Uterus (tissue), 4 donors: ENCODE measurements at places on chromosomes 6 and 20. TPM values are rescaled to one million over a fixed set of nuclear protein-coding genes. Genes with fewer than 3 reads are reported as not detected.

- DNase-seq, result no peak
These were observed 1.1 kb upstream of the CLIC1 start for GRCh38 chr6:31737315-31737990.

- no peak for DNase-seq
These were observed 50.7 kb upstream of the FERMT1 start for GRCh38 chr20:6173481-6173880.

GRCh38 chr6:39800034-39801032 lies 8.2 kb downstream of the DAAM2 start:
- DNase-seq, result no peak

DNA sequence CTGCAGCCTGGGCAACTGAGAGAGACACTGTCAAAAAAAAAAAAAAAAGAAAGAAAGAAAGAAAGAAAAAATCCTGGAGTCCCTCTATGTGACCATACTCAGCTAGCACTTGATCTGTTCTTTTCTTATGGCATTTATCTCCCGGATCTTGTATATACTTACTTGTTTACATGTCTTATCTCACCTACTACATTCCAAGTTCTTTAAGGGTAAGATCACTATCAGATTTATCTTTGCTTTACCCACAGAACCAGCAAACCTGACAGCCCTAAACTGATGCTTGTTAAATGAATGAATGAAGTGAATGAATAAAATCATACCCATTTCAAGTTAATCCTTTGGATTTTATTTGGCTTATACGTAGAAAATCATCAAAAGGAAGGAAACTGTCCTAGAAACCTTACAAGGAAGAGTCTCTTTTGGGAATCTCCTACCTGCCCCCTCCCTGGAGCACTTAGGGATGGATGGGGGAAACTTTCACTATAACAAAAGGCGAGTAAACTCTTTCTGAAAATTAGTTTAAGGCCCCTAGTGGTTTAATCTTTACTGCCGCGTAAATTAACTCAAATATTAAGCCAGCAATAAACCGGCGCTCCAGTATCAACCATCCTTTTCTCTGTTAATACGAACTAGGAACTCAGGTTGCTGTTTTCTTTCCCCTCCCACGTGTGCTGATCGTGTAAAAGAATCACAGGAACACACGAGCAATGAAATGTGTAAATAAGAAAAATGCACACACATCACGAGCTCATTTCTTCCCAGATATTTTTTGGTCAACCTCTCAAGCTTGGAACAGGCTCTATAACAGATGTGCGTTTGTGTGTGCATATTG lies 1.3 kb upstream of the UTRN start:
- DNase-seq, result no peak

DNA sequence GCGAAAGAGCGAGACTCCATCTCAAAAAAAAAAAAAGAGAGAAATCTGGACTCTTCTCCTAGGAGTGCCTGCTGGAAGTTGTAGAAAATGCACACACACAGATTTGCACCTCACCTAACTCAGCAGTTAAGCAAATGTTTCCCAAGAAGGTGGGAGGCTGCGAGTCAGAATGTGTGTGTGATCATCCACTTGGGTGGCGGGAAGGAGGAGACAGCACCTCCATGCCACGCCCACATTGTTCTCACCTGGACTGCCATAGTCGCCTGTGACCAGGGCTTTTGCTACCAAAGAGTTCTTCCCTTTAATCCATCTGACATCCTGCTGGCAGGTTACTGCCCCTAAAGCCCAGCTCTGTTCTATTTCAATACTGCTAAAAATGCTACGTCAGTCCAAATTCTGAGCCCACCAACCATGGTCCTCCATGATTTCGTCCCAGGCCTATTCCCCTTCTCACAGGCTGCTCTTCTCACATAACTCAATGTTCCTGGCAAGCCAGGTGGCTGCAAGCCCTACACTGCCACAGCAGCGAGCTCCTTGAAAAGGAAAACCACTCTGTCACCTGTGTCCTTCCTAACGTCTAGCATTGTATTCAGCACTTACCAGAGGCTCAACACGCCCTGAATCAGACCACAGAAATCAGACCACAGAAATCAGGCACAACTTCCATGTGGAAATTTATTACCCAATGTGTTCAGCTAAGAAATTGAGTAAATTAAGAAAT lies 77.5 kb downstream of the PSMG4 start:
- DNase-seq, result no peak

GRCh38 chr6:43992783-43993644 lies 134.2 kb downstream of the MRPL14 start:
- DNase-seq, result no peak

DNA sequence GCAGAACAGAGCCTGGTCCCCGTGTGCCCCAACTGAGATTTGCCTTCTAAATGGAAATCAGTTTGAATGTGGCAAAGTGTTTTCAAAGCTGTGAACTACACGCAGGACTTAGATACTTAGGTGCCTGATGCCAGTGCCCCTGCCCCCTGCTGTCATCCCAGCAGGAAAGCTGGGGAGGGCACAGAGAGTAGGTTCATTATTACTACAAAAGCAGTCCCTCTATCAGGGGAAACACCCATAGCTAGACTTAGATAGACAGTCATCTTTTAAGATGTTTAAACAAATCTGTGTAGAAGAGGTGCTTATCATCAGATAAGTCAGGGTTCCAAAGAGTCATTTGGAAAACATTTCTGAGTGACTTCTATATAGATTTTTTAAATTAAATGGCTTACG lies 155.0 kb upstream of the SNX9 start:
- no peak for DNase-seq

- DNase-seq, result peak; percentile 36
These were observed 989 bp downstream of the FITM2 start for GRCh38 chr20:44309763-44310663.

GRCh38 chr20:24584538-24585356 lies 115.3 kb downstream of the SYNDIG1 start:
- DNase-seq, result no peak

GRCh38 chr20:44429419-44430269 lies 46.0 kb upstream of the TTPAL start:
- DNase-seq, result no peak

DNA sequence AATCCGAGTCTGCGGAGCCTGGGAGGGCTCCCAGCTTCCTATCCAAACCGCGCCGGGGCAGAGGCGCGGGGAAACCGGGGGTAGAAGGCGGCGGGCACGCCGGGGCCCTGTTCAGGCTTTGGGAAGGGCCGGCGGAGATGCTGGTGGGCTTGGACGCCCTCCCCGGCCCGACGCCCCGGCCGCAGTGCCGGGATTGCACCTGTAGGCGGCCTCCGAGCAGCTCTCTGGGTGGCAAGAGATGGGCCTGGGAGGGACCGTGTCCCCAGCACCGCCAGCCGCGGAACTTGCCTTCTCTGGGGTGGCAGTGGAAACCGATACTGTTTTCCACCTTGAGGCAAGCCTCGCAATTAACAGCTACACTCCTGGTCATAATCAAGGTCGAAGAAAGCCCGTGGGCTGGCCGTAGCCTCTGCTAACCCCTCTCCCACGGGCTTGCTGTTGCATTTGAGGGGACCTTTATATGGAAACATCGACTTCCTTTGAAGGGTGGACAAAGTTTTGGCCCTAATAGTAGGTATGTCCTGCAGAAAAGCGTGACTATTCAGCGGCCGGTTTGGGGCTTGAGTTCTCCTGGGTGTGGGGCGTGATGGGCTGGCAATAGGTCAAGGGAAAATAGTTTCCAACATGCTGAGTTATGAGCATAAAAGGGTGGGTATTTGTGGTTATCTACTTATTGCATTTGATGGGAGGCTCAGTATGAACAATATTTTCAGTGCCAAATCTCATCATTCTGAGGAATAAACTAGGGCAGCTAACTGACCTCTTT lies 1.1 kb upstream of the JAG1 start:
- peak; percentile 74 for DNase-seq

- DNase-seq, result no peak
These were observed 61.1 kb upstream of the SNX9 start for GRCh38 chr6:157761926-157762325.

GRCh38 chr6:132456700-132457143 lies 55.4 kb upstream of the MOXD1 start:
- DNase-seq, result no peak

DNA sequence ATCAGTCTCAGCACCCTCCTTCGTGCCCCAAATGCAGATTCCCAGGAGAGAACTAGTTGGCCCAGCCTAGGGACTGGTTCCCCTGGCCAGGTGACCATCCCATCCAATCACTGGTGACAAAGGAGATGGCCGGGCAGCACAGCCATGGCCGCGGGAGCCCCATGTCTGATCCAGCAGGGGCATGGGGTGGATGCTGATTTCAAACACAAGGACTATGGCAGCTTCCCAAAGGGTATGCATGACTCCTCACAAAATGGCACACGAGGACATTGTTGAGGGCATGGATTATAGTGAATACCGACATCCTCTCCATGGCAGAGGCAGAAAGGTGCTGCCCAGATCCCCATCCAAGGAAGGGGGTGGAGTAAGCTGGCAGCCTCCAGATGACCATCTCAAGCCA lies 9.9 kb upstream of the LSM14B start:
- DNase-seq, result no peak

- peak; percentile 82 for DNase-seq
These were observed 26.1 kb downstream of the DIDO1 start for GRCh38 chr20:62900052-62900691.

DNA sequence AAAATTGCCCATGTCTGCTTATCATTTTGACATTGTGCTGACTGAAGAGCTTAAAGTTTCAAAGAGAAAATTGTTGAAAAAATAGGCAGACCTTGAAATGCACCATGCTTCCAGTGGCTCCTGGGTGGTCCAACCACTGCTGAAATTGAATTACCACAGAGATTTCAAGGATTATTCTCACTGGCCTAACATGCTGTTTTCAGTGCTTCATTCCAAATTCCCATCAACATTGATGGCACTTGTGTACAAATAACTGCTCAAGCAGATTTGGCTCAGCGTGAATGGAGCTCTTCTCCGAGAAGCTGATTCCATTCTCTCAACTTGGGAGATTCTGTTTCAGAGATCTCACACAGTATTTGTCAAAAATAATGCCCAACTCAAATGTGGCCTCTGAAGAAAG lies 75.5 kb downstream of the LAMA4 start:
- no peak for DNase-seq

GRCh38 chr6:71466362-71466761 lies 177.8 kb downstream of the OGFRL1 start:
- no peak for DNase-seq

DNA sequence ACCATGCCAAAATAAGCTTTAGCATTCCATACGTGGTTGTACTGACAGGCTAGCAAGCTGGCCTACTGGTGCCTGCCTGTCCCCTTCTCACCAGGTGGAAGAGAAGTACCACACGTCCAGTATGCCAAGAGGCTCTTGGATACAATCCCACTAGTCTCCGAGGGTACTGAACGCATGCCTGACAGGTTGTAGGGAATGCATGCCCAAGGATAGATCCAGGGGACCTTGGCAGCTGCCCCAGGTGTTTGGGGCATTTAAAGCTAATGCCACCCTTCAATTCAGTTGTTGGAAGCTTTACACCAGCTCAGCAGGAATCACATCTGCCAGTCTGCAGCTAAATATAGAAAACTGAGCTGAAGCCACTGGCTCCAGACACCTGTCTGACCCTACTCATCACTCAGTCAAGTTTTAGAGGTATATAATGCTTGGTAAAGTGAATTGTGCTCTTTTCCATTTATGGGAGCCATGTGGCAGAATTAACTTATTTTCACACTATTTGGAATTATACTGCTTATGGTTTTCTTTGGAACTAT lies 4.9 kb downstream of the TUBB2B start:
- no peak for DNase-seq

DNA sequence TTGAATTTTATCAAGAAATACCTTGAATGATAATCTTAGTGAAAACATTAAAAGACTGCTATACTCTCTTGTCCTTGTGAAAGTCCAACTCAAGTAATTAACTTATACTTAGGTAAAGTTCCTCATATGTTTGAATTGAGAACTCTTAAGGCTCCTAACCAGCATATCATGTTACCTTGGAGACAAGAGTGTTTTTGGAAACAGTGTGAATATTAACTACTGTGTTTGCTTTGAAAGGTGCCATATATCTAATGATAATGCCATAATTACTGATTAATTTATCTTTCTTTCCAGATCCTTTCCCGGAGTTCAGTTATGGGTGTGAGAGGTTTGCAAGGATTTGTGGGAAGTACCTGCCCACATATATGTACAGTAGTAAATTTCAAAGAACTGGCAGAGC lies 10.5 kb downstream of the FAM120B start:
- no peak for DNase-seq

GRCh38 chr6:42049116-42049809 lies 1.1 kb upstream of the TAF8 start:
- DNase-seq, result peak; percentile 39

DNA sequence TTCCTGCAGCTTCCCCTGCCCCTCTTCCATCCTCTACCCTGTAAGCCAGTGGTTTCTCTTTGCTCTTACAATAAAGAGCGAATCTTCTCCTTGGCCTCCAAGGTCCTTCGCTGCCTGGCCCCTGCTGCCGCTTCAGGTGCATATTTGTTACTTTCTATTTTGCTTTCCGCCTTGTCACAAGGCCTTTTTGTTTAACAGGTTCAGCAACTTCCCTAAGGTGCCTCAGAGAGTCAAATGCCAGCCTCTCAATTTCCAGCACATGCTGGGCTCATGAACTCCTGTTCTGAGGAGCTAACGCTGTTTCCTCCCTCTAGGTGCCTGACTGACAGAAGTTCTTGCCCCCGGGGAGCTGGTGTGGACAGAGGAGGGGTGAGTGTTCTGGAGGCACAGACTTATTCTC lies 42.4 kb upstream of the EPB41L1 start:
- no peak for DNase-seq

DNA sequence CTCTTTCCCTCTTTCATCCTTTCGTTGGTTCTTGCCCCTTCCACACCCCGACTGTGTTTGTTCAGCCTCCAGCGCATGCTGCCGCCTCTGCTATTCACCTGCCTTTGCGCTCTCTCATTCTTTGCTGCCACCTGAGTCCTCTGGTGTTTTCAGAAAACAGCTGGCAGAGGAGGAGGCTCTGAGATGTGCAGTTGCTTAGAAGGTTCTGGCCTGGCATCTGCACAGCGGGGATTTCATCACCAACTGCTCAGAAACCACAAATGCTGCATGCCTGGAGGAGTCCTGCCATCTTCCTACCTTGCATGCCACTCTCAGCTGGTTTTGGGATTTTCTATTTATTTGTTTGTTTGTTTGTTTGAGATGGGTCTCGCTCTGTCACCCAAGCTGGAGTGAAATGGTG lies 39.2 kb upstream of the CLDN20 start:
- no peak for DNase-seq

DNA sequence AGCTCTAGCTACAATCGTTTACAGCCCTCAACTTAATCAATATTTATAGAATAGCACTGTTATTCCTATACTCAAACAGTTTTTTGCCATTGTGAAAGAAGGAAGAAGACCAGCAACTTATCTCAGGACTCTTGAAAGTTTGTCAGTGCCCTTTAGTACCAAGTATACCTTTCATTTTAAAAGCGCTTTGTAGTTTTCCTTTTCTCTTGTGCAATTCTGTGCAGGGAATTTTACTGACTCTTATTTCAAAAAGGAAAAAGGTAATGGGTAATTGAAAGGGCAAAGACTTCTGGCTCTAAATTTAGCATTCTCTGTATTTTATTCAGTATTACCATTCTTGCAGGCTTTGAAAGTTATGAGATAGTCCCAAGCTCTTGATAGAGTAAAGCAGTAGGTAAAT lies 16.8 kb upstream of the RHAG start:
- DNase-seq, result no peak

GRCh38 chr20:25987073-25987927 lies 290.6 kb upstream of the ZNF337 start:
- DNase-seq, result peak; percentile 25

The RAB5IF gene
- 19.7 TPM for total RNA-seq

The WTAP gene
- total RNA-seq, result 33.3 TPM

The VNN1 gene
- 0.64 TPM for total RNA-seq

The TXLNB gene
- 2.5 TPM for total RNA-seq

The BTN2A1 gene
- total RNA-seq, result 12.6 TPM

The CCN6 gene
- not detected for total RNA-seq

The BNIP5 gene
- not detected for total RNA-seq

The DNMT3B gene
- total RNA-seq, result 0.88 TPM

The LY6G6D gene
- total RNA-seq, result not detected
